ENCODE measurements at places on chromosomes 7 and 10.

DNA sequence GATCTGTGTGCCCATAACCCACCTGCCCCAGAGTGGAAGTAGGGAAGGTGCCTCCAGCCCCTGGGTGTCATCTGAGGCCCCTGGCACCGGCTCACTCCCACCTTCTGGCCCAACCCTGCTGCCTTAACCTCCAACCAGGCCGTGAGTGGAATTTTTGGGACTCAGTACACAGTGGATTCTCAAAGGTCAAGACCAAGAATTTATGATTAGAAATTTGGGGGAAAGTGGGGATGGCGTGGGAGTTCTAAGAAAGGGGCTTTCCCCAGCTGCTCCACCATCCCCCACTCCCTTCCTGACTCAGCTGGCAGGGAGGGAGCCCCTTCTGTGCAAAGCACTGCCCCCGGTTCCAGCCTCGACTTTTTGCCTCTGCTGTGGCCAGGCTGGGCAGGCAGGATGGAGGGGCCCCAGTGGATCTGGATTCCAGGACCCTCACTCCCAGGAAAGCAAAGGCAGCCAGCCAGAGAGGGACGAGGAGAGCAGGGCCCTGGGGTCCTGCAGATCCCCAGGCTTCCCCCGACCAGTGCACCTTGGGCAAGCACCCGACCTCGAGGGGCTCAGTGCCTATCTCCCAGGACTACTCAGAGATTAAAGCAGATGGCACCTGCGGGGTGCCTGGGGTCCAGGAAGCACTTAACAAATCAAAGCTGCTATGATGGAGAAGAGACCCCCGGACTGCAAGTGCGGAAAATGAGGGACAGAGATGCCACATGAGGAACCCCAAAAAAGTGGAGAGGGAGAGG is 12.8 kb downstream of the SPOCK2 start:
- no peak for DNase-seq

GRCh38 chr10:103599211-103599610 is 105.7 kb downstream of the NEURL1 start:
- no peak for DNase-seq

DNA sequence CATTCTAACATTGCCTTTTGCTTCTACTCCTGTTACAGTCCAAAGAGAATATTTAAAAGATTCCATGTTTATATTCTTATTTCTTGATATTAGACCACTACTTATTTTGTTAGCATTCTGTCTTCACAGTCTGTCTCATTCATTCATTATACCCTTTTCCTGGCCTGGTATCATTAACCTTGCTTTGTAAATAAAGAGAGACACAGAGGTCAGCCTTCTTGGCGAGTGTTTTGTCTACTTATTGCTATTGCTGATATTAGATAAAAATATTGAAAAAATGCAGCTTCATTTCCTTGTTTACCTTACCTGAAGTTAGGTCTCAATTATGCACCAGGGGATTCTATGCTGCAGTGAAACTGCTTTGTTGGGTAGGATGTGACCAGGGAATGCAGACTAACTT is 179.2 kb downstream of the NXPH1 start:
- no peak for DNase-seq

- DNase-seq = no peak
Measured at GRCh38 chr7:79734181-79734580, 280.7 kb upstream of the MAGI2 start.

DNA sequence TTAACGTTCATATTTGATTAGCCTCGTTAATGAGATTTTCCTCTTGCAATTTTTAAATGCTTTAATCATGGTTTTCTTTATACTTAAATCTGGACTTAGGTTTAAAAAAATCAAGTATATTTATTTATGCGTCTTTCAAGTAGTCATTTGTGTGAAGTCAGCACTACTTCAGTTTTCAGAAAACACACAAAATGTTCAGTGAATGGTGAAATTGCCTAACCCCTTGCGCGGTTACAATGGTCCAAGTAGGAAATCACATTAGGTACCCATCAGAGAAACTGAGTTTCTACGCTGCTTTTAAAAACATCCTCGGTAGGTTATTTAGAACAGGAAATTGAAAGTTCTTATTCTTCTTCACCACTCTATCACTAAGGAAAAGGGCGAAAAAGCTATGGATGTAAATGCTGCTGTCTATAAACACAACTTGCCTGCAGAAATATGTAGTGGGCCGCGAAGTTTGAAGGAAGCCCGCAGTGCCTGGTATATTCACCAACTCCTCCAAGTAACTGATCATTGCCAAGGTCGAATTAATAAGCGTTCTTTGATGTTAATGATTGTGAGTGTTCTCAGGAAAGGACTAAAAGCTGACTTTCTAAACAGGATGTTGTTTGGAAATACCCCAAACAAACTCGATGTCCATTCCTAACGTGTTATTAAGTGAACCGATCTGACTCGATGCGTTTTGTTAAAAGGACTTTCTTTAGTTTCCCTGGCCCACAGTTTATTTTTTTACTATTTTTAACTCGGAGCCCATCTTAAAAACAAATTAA is 1.0 kb downstream of the SYPL1 start:
- DNase-seq = peak; percentile 20

GRCh38 chr7:91291902-91292301 is 27.7 kb downstream of the FZD1 start:
- no peak for DNase-seq

- DNase-seq = no peak
Measured at GRCh38 chr10:59337201-59337652, 25.1 kb downstream of the FAM13C start.

DNA sequence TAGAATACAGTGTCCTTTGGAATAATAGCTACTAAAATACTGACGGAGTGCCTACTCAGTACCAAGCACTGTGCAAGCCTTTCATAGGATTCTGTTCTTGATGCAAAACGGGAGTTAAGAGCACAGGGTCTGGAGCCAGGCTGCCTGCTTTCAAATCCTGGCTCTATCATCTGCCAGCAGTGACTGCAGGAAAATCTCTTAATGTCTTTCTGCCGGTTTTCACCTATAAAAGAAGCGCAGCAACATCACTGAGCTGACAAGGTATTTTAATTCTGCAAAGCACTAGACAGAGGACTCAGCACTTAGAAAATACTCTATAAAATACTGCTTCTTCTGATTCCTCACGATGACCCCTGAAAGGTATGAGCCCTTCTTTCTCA is 659 bp downstream of the FIGNL1 start:
- no peak for DNase-seq

- no peak for DNase-seq
Measured at GRCh38 chr7:45591101-45591906, 17.1 kb downstream of the ADCY1 start.

DNA sequence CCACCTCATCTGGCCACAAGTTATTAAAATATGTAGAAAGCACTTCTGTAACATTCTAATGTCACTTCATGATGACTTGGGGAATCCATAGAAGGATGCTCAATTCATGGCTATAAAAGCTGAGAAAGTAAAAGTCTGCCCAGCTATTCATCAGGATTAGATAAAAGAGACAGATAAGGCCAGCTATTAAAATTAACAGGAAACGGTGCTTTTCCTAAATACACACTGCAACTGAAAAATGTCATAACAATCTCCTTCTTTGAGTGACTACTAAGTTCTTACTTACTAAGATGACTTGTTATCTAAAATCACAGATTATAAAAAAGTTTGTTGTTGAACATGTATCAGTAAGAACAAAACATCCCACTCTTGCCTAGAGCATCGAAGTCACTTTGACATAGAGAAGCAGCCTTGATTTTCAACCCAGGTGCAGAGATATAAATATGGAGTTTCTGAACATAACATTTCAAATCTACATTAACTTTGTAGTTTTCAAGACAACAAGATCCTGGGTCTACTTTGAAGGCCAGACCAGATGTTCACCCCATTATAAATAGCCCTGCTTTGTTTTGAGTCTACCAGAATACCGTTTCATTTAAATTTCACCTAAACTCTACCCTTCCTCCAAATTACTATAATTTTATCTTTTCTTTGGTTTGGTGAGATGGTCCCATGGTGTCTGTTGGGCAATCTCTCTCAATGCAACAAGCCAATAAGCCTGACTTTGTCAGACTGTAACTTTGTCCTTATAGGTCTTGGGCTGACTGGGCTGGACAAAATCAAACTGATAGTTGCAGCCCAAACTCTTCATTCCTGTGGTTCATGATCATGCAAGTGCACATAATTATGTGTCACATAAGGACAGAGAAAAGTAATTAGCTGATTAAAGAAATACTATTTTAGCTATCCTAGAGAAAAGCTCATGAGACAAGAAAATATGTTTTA is 24.0 kb downstream of the HYCC1 start:
- DNase-seq = no peak

GRCh38 chr7:75888464-75889222 is 9.8 kb downstream of the RHBDD2 start:
- no peak for DNase-seq

- DNase-seq = no peak
Measured at GRCh38 chr7:104130726-104131125, 77.1 kb downstream of the ORC5 start.

DNA sequence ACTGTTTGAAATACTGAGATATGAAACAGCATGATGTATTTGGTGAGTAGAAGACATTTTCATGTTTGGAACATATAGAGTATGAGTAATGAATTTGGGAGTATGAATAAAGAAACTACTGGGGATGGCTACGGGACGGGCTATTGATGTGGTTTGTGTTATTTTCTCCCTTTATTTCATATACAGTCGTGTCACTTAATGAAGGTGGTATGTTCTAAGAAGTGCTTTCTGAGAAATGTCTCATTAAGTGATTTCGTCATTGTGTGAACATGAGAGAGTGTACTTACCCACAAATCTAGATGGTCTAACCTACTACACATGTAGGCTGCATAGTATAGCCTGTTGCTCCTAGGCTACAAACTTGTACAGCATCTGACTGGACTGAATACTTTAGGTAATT is 106.3 kb downstream of the CCNY start:
- no peak for DNase-seq

DNA sequence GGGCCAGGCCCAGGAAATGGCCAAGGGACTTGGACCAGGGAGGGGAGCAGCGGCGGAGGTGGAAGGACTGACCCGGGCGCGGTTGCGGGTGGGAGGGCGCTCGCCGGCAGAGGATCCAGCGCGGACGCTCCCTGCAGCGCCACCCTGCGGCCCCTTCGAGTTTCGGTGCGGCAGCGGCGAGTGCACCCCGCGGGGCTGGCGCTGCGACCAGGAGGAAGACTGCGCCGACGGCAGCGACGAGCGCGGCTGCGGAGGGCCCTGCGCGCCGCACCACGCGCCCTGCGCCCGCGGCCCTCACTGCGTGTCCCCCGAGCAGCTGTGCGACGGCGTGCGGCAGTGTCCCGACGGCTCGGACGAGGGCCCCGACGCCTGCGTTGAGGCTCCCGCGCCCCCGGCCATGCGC is 16.8 kb upstream of the ZNF467 start:
- no peak for DNase-seq

- DNase-seq = no peak
Measured at GRCh38 chr10:10786109-10787090, 231.3 kb upstream of the CELF2 start.

DNA sequence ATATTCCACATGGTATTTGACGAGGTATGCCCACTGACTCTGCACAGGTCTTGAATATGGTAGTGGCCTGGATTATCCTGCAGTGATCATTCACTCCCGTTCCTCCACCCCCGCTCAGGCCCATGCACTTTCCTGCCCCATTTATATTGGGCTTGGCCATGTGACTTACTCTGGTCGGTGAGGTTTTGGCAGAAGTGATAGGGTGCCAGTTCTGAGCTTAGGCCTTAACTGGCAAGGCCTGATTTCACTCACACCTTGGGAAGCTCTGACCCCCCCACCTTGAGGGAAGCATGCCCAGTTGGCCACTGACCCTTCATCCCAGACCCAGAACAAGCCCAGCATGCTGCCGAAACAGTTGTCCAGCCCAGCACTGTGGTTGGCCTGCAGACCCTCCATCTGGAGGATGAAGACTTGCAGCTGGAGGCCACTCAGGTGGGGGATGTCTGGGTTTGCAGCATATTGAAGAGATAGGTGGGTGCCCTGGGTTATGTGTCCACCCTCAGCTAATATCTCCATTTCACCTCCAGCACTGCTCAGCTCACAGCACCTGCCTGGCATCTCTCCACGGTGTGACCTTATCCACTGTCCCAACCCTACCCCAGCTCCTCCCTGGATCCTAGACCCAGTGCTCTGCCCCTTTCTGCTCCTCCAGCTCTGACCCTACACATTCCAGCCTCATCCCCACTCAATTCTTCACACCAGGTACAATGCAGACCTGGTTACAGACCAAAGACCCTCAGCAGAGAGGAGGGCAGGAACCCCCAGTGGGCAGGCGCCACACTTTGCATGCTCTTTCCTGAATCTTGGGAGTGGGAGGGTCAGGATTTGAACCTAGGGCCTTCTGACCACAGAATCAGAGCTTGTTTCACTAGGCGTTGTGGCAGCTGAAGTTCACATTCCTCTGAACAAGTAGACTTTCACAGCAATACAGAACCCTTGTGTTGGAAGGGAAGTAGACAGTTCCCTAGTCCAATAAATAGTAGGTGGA is 138.1 kb upstream of the CHST15 start:
- DNase-seq = no peak

DNA sequence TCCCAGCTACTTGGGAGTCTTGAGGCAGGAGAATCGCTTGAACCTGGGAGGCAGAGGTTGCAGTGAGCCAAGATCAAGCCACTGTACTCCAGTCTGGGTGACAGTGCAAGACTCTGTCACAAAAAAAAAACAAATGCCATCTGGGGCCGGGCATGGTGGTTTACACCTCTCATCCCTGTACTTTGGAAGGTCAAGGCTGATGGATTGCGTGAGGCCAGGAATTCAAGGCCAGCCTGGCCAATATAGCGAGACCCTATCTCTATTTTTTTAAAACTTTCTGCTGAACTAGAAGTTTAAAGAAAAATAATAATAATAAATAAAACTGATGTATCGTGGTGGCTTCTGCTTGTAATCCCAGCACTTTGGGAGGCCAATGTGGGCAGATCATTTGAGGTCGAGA is 15.7 kb upstream of the RNF216 start:
- DNase-seq = no peak

- DNase-seq = no peak
Measured at GRCh38 chr7:132353936-132354335, 222.3 kb downstream of the PLXNA4 start.

DNA sequence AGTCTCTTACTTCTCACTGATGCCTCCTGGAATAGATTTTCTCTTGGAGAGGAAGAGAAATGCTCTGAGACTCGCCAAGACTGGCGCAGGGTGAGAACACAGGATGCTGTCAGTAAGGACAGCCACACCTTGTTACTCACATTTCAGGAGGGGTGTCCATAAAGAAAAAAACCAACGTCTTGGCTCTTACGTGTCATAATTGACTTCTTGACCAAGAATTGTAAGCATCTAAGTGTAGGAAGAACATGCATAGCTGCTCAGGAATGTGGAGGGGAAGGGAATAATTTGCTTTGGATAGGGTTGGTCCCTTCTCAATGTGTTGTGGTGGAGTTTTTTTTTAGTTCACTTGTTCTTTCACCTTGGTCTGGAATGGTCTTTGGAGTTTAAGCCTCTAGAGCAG is 43.8 kb upstream of the ZNF438 start:
- DNase-seq = no peak

DNA sequence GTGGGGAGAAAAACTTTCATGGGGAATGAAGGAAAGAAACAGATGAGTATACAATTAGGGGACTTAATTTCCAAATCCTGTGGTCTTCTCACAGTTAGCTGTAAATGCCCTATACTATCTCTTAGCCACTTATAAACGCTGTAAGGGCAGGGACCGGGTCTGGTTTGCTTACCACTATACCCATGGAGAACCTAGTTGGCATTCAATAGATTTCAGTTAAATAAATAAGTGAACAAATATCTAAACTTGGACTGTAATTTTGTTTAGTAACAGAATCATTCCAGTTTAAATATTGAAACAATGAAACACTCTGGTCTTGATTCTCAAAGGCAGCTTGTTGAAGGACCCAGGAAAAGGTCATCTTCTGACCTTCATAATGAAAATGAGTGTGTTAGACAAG is 158.3 kb downstream of the PLXDC2 start:
- DNase-seq = no peak
